Motor neuron (in vitro differentiated cells): ENCODE measurements at places on chromosomes 11 and 22.

GRCh38 chr22:34486381-34486780 lies 566.1 kb upstream of the LARGE1 start:
- no peak for ATAC-seq

DNA sequence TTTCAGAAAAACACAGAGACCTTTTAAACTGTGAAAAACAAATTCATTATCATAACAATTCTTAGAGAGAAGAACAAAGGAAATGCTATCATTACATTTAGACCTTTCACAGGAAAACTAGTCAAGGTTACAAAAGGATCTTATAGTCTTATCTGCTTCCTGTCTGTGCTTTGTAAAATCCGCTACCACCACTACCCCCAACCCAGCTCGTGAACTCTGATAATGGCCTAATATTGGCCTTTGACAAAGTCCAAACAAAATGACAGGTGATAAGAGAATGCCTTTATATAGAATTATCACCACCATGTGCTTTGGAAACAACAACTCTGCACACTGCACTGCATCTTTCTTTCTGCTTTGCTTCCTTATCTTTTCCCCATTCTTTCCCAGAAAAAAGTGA lies 272.5 kb downstream of the SBF2 start:
- ATAC-seq = no peak

GRCh38 chr11:113176599-113177360 lies 137.6 kb upstream of the TTC12 start:
- ATAC-seq = peak; percentile 91

DNA sequence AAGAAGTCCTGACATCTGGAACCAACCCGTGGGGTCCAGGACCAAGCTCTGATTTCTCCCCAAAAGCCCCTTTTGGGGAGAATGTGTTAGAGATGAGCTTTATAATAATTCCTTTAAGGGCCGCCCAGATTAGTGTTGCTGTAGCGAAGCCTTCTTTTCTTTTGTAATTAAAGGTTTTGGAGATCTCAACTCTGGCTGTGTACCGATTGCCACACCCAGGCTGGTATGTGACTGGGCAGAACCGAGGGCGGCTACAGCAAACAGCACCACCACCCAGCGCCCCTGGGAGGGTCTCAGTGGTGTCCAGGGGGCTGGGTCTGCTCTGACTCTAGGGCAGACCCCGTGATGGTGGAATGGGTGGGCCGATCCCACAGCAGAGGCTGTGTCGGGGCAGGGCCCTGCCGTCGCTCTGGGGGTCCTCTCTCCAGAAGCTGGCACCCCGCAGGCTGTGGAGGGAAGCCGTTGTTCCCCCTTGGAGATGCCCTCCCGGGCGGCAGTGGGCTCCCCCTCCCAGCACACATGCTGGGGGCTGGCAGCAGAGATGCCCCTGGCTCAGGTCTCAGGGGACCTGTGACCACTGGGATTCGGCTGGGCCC lies 31.0 kb downstream of the TPCN2 start:
- no peak for ATAC-seq

DNA sequence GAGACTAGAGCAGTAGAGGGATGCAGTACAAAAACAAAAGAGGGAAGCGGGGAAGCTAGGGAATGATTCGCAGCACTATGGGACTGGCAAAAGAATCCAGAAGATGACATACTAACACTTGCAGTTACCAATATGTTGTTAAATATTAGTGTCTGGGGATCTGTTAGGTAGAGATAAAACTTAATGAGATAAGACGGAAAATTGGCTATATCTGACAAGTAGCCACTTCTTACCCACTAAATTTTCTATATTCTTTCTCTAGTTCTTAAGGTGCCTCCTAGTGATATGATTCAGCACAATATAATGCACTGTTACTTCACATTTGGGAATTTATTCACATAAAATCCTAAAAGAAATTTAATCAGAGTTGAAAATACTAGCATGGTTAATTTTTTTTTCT lies 30.8 kb downstream of the CCDC90B start:
- ATAC-seq = no peak

- ATAC-seq = no peak
Measured at GRCh38 chr11:22416462-22416861, 78.3 kb downstream of the SLC17A6 start.

- peak; percentile 78 for ATAC-seq
Measured at GRCh38 chr22:46754110-46754799, 8.2 kb upstream of the TBC1D22A start.

DNA sequence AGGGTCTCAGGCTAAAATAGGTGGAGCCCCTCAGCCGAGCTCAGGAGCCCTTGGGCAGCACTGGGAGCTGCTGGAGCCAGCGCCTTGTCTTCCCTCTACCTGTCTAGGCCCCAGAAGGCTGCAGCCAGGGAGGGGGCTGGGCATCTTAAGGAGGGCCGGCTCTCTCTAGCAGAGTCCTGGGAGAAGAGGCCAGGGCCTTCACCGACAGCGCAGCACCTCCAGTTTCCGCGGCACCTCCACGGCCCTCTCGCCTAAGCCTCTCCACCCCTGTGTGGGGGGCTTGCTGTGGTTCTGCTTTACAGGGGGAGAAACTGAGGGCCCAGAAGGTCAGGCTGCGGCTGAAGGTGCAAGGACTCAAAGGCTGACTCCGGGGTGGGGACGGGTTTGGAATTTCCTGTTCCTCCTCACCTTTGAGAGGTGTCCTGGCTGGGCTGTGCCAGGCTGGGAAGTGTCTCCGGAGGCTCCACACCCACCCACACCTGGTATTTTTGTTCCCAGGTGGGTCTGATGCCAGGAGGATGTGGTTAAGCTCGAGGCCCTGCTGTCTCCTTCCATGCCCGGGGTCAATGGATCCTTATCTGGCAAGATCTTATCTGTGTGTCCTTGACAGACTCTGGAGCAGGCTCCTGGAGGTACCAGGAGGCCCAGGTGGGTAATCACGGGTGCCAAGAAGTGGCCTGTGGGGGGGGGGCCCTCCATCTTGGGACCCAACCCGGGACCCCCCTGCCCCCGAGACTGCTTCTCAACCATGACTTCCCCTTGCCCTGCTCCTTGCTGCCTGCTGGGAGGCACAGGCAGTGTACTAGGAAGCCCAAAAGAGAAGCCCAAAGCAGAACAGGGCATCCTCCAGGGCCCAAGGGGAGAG lies 95.3 kb upstream of the FGF3 start:
- ATAC-seq = no peak

DNA sequence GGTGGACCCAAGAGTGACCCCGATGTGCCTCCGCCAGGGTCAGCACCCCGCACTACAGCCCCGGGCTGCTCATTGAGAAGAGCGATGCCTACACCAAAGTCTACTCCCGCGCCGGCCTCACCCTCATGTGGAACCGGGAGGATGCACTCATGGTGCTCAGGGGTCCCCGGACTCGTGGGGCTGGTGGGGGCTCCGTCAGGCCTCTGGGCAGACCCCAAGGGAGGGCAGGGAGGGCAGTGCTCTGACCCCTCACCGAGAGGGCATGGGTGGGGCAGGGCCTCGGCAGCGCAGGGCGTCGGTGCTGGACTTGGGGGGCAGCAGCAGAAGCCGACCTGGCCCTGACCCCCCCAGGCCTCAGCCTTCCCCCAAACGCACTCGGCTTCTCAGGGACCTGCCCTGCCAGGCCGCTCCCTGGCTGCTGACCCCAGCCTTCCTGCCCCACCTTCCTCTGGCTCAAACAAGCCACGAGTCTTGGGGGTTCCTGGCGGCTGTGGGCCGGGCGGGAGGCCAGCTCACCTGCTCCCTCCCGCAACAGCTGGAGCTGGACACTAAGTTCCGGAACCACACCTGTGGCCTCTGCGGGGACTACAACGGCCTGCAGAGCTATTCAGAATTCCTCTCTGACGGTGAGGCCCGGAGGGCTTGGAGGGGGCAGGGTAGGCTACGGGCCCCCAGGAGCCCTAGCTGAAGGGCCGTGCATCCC lies 2.9 kb downstream of the MUC2 start:
- ATAC-seq = no peak

GRCh38 chr11:62004473-62004872 lies 37.0 kb upstream of the FTH1 start:
- ATAC-seq = no peak

DNA sequence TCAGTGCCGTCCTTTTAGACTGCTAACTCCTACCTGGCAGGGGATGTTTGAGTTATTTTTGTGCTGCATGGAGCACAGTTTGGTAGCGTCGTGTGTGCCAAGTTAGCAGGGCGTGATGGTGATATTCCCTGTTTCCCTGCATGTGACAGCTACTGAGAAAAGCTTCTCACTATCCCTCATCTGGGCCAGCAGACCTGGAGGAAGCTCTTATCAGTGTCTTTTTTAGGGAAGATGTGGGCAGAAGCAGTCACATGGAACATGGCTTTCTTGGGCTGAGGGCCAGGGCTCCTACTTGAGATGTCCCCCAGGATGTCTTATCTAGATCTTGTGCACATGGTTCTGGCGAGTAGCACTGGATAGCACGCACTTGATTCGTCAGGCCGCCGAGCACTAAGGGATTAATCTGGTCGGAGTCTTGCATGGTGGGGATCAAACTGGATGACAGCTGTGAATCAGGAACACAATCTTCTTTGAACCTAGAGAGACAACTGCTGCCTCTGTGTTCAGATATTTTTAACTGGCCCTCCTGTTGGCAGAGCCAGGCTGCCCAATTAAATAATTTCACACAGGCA lies 33.8 kb downstream of the TECTA start:
- ATAC-seq = no peak

- ATAC-seq = no peak
Measured at GRCh38 chr11:112922606-112923005, 38.6 kb upstream of the NCAM1 start.

- no peak for ATAC-seq
Measured at GRCh38 chr11:100774859-100775258, 87.8 kb downstream of the ARHGAP42 start.

GRCh38 chr22:50436015-50436830 lies 38.6 kb downstream of the SBF1 start:
- no peak for ATAC-seq

- no peak for ATAC-seq
Measured at GRCh38 chr11:78424334-78425270, 7.0 kb upstream of the GAB2 start.

DNA sequence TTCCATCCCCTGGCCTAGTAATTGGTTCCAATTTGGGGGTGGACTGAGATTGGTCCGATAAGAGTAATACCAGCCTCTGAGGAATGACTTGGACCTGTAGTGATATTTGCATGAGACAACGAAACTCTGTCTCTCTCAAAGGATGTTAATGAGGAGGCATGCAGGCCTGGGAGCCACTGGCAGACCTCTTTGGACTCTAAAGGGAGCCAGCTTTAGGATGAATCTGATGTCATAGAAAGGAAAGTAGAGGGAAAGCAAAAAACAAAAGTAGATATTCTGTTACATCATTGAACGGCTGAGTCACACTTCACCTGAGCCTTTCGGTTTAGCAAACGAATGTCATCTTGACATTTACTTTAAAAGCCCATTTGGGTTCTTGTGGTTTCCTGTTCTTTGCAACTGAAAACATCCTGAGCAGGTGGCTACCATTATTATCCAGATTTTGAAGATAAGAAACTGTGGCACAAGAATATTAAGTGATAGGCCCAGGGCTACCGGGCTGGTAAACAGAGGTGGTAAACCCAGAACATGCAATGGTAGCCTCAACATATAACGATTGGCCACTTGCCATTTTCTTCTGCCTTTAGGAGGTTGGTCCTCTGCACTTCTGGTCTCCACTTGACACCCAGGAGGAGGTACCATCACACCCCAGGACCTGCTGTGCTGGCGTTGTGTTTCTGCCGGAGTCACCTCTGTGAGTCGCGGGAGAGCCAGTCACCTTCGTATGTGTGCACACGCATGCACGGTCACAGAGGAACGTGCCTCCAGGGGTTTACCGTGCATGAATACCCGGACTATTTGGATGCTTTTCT lies 42.7 kb downstream of the RTL6 start:
- no peak for ATAC-seq

DNA sequence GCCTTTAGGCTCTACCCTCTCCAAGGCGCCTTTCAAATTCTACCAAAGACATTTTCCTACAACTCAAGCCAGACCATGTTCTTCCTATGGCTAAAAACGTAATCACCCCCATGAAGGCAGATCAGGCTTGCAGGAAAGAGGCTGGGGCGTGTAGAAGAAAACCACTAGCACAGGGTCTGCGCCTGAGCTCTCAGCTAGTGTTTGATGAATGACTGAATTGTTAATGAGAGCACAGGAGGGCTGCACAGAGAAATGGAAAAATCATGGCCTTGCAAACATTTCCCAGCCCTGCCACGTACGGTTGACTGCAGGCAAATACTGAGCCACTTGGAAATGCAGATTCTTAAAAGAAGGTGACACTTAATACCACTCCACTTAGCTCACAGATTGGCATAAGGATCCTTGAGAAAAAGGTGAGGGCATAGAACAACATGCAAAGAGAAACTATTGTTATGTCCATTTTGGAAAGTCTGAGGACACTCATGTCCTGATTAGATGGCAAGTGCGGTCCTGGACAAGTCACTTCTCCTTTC lies 148.6 kb downstream of the NXPE2 start:
- no peak for ATAC-seq

GRCh38 chr22:45064313-45065278 lies 54.8 kb upstream of the PHF21B start:
- no peak for ATAC-seq

DNA sequence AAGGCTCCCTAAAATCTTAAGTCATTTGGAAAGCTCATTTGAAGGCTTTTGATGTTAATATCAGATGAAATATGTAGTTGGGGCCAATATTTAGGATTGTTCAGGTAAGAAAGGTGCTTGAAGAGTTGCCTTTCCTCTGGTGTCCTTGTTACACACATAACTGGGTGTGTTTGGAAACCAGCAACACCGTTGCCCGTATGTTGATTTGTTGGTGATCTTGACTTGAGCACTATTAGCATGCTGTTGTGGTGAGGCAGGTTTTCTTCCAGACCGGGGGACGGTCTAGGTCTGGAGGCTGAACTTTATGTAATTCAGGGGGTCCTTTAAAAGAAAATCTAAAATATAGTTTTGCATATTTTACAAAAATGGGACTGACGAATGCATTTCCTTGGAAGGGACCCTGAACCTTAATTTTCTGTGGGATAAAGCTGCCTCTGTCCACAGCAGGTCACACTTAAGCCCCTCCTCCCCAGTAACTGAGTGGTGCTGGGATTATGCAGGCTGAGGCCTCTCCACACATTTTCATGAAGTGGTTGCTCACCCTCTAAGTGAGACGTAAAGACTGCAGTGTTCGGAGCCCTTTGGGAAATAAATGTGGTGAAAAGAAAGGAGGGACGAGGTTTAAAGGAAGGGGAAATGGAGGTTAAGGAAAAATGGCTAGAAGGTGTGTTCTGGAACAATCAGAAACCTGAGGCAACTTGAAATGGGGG lies 1.8 kb downstream of the YWHAH start:
- ATAC-seq = no peak

- ATAC-seq = no peak
Measured at GRCh38 chr11:1838077-1838425, 730 bp upstream of the TNNI2 start.

GRCh38 chr22:43505423-43505822 lies 93.6 kb downstream of the MPPED1 start:
- no peak for ATAC-seq

DNA sequence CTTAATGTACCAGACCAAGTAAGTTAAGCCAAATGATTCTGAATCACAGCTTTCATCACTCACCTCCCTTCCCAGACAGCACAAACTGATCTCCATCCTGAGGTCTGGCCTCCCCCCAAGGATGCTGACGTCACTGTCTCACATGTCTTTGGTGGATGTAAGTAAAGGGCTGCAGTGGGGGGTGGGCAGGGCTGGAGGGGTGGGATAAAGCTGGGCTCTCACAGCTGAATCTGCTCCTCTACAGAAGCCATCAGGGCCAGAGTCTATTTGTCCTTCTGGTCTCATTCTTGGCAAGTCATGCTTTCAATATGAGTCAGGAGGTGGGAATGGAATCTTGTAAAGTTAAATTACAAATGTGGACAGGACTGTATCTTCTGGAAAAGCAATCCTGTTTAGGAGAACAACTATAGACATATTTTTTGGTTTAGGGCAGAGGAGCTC lies 32.7 kb downstream of the P4HA3 start:
- peak; percentile 61 for ATAC-seq

- ATAC-seq = no peak
Measured at GRCh38 chr11:44834846-44835245, 108.1 kb downstream of the TSPAN18 start.
